ENCODE measurements at places on chromosomes 7 and 10.

DNA sequence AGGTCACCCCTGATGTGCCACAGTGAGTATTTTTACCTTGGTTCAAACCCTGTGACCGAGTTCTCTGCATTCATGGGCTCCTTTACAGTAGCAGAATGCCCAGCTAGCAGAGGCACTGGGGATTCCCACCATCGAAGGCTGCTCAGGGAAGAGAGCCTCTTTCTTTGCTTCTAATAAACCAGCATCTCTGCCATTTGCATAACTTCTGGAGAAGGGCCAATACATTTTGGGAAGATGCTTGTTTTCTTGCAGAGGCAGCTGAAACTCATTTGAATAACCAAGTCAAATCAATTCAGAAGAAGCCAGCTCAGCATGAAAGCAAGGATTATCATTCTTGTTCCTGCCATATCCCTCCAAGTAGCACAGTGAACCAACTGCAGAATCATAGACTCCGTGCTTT, 82.9 kb upstream of the WDR11 start:
- no peak for DNase-seq

DNA sequence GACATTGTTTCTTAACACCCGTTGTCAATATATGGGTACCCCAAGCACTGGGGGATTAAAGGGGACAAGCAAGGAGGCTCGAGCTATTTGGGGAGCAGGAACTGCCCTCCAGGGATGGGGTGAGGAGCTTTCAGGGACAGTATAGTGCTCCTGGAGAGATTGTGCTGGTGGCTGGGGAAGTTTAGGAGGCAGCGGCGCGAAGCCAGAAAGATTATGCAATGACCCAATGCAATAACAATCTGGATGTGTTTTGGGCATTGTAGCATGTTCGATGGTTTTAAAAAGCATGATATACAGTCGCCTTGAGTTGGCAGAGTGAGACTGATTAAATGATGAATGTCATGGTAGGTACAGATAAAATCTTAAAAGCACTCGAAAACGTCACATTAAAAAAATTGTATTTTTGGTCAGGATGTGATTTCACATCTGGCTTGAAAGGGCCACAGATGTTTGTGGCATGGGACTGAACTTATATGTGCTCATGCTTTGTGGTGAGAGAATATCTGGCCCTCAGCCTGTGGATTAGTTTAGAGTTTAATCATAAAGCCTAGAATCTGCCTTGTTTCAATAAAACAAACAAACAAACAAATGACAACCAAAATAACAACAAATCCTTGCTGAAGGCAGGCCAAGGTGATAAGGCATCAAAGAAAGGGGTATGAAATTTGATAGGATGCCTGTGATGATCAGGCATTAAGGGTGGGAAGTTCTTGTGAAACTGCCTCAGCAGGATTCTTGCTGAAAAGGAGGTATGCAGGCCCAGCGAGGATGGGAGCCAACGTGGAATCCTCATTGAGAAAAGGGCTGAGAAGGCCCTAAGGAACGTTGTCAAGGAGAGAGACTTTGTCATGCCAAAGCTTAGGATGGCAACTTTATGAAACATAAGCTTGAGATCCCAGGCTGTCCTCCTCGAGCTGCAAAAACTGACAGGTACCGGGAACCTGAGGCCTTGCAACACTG, 417.1 kb upstream of the KLF6 start:
- DNase-seq = no peak

DNA sequence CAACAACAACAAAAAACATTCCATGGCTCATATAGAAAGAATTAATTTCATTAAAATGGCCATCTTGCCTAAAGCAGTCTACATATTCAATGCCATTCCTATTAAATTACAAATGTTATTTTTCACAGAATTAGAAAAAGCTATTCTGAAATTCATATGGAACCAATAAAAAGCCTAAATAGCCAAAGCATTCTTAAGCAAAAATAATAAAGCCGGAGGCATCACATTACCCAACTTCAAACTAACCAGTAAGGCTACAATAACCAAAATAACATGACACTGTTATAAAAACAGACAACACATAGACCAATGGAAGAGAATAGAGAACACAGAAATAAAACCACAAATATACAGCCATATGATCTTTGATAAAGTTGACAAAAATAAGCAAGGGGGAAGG, 330.4 kb downstream of the KIF20B start:
- DNase-seq = no peak

- DNase-seq = no peak
Measured at GRCh38 chr10:78130966-78131710, 97.5 kb downstream of the RPS24 start.

GRCh38 chr7:138542183-138542582, 82.1 kb downstream of the TRIM24 start:
- DNase-seq = no peak

- no peak for DNase-seq
Measured at GRCh38 chr10:48788554-48788953, 103.9 kb downstream of the WDFY4 start.

DNA sequence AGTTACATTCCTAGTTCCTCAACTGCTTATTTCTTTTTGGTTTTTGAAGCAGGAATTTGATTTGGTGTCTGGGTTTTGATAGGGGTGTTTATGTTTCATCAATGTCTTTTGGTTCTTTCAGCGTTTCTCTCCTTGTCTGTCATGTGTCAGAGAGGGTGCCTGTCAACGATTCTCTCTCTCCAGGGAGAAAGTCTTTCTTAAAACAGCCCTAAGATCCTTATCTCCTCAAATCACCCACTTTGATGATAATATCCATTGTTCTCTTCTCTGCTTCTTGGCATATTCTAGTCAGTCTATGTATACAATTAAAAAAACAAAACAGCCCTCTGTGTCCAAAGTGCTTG, 77.2 kb downstream of the TCF7L2 start:
- no peak for DNase-seq

DNA sequence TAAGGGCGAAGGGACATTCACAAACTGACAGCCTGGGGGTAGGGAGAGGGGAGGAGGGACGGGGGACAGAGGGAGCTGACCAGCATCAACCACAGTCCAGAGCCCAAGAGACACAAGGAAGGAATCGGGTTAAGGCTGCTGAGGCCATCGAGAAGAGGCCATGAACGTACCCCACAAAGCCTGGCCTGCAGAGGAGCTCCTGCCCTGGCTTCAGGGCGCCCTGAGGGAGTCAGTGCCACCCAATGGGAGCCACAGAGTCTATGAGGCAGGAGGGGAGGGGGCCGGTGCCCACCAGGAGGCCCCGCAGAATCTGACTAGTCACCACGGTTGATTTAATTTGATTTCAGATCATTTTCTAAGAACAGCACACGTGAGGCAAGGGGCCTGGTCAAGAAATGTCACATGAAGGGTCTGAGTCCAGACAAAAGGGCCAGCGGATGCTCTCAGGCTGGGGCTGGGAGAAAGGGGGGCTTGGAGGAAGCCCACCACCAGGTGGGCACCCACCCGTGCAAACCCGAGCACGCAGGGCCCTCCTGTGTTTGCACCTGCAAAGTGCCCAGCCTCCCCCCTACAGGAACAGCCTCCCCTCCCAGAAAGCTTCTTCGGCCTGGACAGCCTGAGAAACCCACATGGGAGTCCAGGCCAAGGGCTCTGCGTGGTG, 40.4 kb downstream of the CAMK2B start:
- DNase-seq = no peak

DNA sequence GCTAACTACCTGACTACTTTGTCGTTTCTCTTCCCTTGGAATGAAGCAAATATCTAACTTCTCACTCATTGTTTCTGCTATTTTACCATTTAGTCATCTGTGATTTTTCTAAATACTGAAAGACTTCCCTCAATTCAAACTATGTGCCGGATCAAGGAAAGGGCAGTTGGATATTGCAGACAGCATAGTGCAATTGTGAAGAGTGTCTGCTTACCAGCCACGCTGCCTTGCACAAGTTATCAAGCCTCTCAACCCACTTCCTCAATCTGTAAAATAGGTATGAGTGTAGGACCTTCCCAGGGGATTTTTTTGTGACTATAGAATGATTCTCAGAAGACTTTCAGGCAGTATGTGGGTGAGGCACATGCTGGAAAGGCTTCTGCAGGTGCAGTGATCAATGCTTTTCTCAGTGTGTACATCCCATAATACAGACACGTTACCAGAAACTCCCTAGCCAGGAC, 54.3 kb downstream of the EGFR start:
- peak; percentile 47 for DNase-seq

DNA sequence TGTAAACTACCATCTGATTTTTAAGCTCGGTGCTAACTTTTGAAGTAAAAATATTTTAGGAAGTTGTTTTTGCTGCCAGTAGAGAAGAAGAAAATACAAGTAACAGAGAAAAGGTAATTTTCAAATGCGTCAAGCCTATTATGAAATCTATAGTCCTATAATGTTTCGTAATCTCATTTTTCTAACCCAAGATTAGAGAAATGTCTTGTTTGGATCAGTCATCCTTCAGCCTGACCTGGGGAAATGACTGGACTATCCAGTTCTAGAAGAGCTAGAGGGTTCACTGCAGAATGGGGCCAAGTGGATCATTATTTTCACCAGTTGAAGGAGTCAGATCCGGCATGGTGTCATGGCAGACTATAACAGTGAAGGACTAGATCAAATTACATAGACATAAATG, 62.7 kb upstream of the FGL2 start:
- no peak for DNase-seq

- DNase-seq = no peak
Measured at GRCh38 chr7:53744403-53744760, 708.9 kb downstream of the POM121L12 start.

DNA sequence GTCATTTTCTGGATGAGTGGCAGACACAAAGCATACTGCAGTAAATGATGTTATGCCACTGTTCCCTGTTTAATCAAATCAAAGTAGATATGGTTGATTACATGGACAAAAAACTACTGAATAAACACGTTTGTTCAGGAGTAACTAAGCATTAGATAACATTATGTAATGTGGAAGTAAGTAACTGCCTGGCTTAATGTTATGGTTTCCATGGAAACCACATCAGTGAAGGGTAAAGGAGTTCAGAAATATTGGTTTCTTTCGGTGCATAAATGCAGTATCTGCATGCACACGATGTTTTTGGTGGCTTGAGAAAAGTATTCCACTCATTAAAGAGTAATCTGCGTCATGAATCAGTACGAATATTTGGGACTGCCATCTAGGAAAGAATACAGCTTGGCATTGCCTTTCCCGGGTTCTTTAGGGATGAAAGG, 131.3 kb upstream of the PRKCQ start:
- no peak for DNase-seq

DNA sequence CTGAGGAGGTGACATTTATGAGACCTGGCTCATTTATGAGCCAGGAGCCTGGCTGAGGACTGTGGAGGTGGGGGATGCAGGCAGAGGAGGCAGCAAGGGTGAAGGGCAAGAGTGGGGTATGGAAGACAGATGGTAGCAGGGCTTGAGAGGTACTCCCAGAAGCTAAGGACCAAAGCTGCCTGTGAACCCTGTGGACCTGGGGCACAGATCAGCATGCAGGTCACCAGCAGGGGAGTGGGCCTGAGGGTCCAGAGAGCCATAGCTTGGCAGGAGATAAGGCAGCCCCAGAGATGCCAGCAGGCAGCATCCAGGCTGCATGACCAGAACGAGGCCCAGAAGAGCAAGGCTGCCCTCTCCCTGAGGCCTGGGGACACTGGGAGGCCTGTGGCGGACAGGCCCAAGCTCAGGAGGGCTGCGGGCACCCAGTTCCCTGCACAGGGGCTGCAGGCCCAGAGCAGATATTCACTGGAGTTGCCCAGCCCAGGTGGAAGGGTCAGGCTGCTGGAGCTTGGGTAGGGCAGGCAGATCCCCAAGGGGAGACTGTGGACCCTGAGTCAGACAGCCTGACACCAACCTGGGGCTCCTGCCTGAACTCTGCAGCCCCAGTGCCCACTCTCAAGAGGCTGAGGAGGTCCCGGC, 3.4 kb downstream of the GPR15LG start:
- no peak for DNase-seq

DNA sequence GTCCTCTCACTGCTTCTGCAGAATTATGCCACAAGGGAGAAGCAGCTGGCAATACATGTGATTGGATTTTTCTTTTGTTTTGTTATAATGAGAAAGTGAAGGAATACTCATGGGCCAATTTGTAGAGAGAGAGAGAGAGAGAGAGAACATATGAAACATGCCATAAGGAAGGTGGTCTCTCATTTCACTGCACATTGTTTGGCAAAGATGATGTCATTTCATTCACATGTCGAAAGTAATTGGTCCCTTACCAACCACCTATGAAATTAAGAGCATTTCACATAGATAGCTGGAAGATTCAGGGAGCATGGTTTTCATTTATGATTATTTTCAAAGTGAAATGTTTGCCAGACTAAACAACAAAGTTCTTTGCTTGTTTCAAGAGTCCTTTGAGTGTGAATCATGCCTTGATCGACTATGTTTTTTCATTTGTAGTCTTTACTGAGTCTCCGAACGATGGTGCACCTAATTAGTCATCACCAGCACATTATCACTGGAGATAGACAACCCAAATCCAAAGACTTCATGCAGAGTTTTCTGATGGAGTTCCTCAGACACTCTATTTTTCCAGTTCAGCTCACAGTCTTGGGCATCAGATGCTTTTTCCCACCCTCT, 130.1 kb upstream of the ZEB1 start:
- DNase-seq = no peak

GRCh38 chr10:102997998-102998397, 79.9 kb downstream of the CNNM2 start:
- no peak for DNase-seq

GRCh38 chr10:111475720-111476119, 398.9 kb downstream of the ADRA2A start:
- no peak for DNase-seq

DNA sequence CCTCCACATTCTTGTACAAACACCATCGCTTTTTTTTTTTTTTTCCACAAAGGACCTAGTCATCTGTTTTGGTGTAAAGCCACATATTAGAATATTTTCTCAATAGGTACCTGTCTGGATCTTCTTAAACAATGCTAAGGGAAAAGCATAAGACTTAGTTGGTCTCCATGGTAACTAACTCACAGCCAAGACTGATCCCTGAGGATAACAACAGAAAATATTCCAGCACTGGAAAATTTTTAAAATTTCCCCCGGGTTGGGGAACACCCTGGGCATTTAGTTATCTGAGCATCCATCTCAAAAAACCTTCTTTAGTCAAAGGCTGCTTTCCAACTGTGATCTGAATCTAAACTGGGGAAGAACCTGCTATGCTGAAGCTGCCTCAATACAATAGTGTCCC, 43.7 kb upstream of the CCDC6 start:
- no peak for DNase-seq

DNA sequence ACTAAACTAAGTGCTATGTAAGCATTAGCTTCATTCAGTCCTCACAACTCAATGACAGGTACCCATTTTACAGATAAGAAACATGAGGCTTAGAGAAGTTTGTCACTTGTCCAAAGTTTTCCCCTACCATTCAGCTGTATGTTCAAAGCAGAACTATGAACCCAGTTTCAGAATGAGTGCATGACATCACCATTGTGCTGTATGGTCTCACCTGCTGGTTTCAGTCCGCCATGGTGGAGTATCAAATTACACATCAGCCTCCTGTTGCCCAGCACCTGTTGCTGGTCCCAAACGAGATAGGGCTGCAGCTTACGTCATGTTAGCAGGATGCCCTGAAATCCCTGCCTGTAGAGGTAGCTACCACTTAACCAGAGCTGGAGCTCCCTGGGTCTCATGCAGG, 95.0 kb downstream of the DYNC1I1 start:
- DNase-seq = no peak
